ENCODE measurements at places on chromosomes 16 and 17. TPM values are rescaled to one million over a fixed set of nuclear protein-coding genes. Genes with fewer than 3 reads are reported as not detected.

HOXB3 gene
- polyA plus RNA-seq = not detected

HAGHL gene
- polyA plus RNA-seq = 26.9 TPM

DOC2B gene
- polyA plus RNA-seq = 1.8 TPM

RCVRN gene
- not detected for polyA plus RNA-seq

TLCD1 gene
- polyA plus RNA-seq = 101 TPM

SNAI3 gene
- polyA plus RNA-seq = 13.3 TPM

KRTAP2-2 gene
- polyA plus RNA-seq = not detected

MT1H gene
- polyA plus RNA-seq = 95.7 TPM

CCL18 gene
- polyA plus RNA-seq = not detected

GSG1L gene
- 1.1 TPM for polyA plus RNA-seq

CCDC154 gene
- 0.15 TPM for polyA plus RNA-seq

CTF1 gene
- 3.4 TPM for polyA plus RNA-seq

PLCD3 gene
- polyA plus RNA-seq = 32.3 TPM

SOX8 gene
- polyA plus RNA-seq = 2.2 TPM

CHST6 gene
- polyA plus RNA-seq = 18.2 TPM

CCL8 gene
- not detected for polyA plus RNA-seq

CACNA1H gene
- 27.4 TPM for polyA plus RNA-seq

CLEC10A gene
- polyA plus RNA-seq = not detected

TBC1D3K gene
- polyA plus RNA-seq = not detected

MATCAP1 gene
- polyA plus RNA-seq = 38.0 TPM

DDX19B gene
- 36.5 TPM for polyA plus RNA-seq

ZNF469 gene
- 0.30 TPM for polyA plus RNA-seq

DNAAF1 gene
- polyA plus RNA-seq = 0.06 TPM

RRAD gene
- polyA plus RNA-seq = 0.08 TPM

PRCD gene
- 0.77 TPM for polyA plus RNA-seq

PLLP gene
- 10.6 TPM for polyA plus RNA-seq

CHD9NB gene
- 5.9 TPM for polyA plus RNA-seq

KRTAP2-4 gene
- not detected for polyA plus RNA-seq

SECTM1 gene
- 0.65 TPM for polyA plus RNA-seq

CA7 gene
- polyA plus RNA-seq = 4.7 TPM

STAT5A gene
- polyA plus RNA-seq = 4.2 TPM

CNTNAP1 gene
- 10.0 TPM for polyA plus RNA-seq

CDRT15 gene
- not detected for polyA plus RNA-seq

TMEM88 gene
- polyA plus RNA-seq = 8.8 TPM

DHX8 gene
- 24.8 TPM for polyA plus RNA-seq

SPIRE2 gene
- polyA plus RNA-seq = 7.4 TPM

CTRB1 gene
- not detected for polyA plus RNA-seq

CDH8 gene
- 15.1 TPM for polyA plus RNA-seq

NDUFB10 gene
- 243 TPM for polyA plus RNA-seq

APOBR gene
- not detected for polyA plus RNA-seq

OR2C1 gene
- not detected for polyA plus RNA-seq

GNAO1 gene
- polyA plus RNA-seq = 6.7 TPM

DNAI2 gene
- polyA plus RNA-seq = 0.24 TPM

ZNF750 gene
- polyA plus RNA-seq = 0.02 TPM

OR4D1 gene
- polyA plus RNA-seq = 0.39 TPM

Measured in H1 (cell line).